Activated T-cell treated with anti-CD3 and anti-CD28 coated beads for 48 hours (primary cell): ENCODE measurements at places on chromosomes 16 and 17.

DNA sequence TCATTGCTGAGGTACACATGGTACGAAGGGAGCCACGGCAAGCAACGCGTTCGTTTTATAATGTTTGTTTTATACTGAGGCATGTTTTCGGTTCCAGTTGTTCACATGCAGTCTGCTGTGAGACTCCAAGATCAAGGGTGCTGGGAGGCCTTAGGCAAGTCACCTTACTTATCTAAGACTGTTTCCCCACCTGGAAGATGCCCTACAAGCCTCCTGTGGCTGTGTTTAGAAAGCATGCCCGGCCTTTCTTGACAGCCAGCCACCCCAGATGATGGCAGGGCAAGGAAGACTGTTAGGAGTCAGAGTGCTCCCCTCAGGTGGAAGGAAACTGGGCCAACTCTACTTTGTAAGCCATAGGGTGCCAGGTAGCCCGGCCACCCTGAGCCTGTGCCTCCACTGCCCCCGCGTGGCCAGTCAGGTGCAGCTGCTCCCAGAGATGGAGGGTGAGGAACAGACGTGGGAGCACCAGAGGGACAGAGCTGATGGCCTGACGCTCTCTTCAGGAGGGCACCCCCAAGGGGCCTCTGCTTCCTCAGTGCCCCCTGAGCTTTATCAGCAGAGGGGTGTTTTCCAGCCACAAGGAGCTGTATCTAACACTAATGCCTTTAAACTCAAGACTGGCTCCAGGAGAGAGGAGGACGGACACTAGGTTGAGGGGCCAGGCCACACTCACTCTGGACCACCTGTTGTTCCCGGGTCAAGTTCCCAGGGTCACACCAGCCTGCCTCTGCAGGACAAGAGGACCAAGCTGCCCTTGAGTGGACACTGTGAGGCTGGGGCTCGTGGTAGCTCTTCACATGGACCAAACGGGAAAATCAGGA is 5.4 kb downstream of the NAT9 start:
- DNase-seq, result peak; percentile 56

- no peak for DNase-seq
Measured at GRCh38 chr17:28554565-28554964, 2.1 kb upstream of the UNC119 start.

DNA sequence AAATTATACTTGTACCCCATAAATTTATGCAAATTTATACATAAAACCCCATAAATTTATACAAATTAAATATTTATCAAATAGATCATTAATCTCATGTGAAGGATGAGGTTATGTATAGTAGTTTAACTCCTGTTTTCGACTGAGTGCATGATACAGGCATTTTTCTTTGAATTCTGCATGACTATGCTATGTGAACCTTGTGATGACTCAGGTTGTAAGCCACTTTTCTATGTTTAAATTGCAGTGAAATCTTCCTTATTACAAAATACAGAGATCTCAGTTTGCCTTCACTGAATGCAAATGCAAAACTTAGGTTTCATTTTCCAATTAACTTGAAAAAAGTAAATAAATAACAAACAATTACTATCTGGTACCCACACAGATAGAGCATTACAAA is 843.7 kb downstream of the CDH11 start:
- DNase-seq, result no peak

GRCh38 chr16:68972013-68972412 is 128.7 kb downstream of the TANGO6 start:
- DNase-seq, result no peak

GRCh38 chr16:85518398-85519049 is 94.6 kb upstream of the GSE1 start:
- no peak for DNase-seq

- no peak for DNase-seq
Measured at GRCh38 chr16:52453644-52454043, 93.3 kb downstream of the TOX3 start.

DNA sequence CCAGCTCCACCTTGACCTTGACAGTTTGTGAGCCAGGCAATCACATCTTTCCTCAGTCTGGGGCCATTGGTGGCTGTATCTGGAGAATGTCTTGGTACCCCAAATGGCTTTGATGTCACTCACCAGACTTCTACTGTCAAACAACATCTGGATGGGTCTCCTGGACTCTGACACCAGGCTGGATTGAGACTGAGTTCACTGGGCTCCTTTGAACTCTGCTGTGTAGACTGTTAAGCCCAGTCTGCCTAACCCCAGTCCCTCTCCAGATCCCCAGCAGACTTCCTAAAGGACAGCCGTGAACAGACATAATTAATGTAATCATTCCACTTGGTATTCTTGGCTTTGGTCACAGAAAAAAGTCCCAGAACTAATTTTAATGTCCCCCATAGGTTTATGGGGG is 84.1 kb upstream of the KIFC3 start:
- no peak for DNase-seq

DNA sequence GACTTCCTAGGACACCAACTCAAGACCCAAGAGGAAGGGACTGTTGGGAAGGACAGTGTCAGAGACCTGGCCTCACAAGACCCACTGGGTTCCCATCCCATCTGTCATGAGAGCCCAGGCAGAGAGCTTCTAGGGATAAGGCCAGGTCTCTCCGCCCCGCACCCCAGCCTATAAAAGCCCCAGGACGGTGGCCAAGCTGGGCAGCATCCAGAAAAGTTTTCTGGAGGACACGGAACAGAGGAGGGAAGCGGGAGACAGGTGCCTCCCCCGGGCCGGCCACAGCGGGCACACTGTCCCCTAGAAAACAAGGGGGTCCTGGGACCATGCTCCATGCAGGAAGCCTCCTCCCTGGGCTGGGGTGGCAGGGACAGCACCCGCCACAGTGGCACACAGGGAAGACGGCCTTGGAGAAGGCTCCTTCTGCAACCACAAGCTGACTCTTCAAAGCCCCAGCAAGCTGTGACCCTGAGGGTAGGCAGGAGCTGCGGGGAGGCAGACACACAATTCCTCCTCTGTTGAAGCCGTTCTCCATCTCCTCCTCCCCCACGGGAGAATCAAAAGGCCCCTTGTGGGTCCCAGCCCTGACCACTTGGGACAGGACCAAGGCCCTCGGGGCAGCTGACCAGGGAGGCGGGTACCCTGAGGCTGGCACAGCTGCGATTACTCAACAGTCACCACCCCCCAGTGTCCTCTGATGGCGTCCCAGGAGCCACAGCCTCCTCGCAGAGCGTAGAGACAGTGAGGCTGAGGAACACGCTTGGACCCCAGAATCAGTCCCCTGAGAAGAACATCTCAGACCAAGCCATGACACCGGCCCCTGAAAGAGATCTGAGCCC is 26.1 kb downstream of the TRPV3 start:
- no peak for DNase-seq

DNA sequence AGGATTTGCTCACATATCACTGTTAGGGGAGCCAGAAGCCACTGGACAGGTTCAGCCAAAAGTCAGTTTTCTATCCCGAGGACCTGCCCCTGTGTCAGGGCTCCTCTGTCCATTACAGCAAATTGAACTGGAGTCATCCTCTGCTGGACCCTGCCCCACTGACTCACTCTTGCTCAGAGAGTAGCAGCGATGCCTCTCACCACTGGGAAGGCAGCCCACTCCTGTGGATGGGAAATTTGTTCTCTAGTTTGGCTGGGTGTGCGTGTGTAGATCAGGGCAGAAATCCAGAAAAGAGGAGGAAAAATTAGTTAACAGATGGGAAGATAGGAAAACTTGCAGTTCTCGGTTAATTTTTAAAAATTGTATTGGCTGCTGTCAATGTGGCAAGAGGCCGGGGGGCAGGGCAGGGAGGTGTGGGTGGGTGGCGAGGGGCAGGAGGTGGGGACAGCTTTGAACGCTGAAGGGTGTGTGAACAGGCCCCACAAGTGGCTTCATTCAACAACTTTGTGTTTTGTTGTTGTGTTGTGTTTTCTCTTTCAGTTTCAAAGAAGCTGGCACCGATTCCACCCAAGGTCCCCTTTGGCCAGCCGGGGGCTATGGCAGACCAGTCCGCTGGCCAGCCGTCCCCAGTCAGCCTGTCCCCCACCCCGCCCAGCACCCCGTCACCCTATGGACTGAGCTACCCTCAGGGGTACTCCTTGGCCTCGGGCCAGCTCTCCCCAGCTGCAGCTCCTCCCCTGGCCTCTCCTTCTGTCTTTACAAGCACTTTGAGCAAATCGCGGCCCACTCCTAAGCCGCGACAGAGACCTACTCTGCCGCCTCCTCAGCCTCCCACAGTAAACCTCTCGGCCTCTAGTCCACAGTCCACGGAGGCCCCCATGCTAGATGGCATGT is 33.6 kb downstream of the ELAC2 start:
- DNase-seq, result no peak

DNA sequence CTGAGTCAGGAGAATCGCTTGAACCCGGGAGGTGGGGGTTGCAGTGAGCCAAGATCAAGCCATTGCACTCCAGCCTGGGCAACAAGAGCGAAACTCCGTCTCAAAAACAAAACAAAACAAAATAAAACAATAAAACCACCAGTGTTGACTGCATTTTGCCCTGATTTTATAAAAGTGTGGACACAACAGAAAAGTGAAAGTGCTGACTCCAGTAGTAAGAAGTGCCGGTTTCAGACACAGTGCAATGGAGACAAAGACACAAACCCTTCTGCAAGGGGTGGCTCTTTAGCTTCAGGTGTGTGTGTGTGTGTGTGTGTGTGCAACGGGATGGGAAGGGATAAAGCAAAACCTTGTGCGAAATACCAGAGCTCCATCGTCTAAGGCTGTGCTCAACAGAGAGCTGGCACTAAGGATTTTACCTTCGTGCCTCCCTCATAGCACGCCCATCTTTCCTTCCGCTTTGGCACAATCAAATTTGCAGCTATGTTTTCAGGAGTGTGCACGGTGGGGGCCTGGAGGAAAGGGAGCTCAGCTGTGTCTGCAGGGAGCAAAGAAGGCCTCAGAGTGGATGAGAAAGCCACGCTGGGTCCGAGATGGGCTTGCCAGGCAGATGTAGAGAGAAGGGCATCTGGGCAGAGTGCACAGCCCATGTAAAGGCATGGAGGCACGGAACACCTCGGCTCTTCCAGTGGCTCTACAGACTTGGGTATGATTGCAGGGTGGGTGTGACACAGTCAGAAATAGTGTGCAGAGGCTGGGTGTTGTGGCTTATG is 15.5 kb downstream of the MXRA7 start:
- DNase-seq, result no peak

DNA sequence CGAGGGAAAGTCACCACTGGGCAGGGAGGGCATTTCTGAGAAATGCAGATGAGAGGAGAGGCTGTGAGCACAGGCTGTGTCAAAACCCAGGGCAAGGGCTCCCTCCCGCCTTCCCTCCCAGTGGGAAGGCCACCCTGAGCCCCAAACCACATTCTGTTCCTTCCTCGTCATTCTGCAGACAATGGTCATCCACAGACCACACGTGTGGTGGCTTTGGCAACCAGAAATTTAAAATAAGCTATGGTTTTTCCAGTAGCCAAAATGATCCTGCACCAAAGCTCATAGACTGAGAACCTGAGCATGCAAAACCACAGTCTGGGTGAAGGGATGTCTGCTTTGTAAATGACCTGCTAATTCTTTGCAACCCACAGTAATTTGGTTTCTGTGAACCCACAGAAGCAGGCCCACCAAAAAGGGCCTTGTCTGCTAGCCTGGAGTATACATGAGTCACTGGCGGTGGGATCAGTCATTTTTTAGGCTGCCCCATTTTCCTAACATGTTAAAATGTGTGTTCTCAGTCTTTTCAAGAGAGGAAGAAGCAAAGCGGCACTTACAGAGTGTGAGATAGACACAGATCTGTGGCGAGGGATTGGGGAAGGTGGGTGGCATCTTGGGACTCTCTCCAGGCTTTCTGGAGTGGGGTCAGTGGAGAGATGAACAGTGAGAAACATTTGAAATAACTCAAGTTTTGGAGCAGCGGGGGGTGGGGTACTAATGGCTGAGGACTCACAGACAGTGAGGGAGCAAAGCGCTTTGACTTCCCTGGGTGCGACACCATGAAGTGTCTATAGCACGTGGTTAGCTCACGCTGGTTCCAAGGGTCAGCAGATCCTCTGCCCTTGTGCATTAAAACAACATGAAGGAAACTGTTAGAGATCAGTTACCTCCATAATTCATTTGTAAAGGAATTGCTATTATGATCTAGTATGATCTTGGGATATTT is 20.5 kb downstream of the GRB7 start:
- DNase-seq, result peak; percentile 63

DNA sequence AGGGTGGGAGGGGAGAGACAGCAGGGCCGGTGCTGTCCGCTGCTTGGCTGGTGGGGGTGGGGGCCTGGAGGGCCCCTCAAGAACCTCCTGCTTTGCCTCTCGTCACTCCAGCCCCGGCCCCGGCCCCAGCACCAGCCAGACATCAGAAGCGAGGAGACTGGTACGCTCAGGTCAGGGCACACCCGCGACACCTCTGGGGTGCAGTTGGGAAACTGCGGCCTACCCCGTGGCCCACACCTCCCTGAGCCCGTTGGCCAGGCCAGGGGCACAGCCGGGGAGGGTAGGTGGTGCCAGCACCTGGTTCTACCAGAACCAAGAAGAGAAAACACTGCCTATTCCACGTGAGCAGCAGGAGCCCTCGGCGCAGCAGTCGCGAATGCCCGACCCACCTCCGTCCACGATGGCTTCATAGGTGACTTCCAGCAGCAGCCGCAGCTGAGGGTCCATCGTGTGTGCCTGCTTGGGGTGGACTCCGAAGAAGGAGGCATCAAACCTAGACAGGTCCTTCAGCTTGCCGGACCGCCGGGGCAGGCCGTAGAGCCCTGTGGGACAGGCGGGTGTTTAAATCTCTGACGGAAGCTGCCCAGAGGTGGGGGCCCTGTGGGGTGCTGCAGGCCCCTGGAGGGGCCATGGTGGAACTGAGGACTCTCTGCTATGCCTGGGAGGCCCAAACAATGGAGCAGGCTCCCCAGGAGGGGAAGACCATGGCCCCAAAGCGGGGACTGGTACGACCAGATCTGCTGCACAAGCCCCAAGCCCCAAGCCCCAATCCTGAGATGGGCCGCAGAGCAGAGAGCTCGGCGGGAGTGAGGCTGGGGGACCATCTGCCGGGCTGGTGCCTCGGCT is 2.9 kb downstream of the FASN start:
- DNase-seq, result no peak

DNA sequence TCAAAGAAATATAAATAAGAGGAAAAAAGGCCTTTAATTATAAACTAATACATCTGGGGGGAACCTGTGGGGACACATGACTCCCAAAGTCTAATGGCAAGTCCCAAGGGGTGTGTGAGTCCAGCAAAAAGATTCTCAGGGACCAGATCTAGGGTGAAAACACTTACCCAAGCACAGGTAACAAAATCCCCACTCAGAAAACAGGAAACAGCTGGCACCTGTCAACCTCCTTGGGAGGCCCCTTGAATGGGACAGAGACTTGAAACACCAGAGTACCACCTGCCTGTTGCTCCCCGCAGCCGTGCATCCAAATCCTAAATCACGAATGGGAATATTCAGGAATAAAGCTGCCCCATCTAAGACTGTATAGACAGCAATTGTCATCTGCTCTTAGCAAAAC is 461.2 kb upstream of the CDH5 start:
- no peak for DNase-seq

DNA sequence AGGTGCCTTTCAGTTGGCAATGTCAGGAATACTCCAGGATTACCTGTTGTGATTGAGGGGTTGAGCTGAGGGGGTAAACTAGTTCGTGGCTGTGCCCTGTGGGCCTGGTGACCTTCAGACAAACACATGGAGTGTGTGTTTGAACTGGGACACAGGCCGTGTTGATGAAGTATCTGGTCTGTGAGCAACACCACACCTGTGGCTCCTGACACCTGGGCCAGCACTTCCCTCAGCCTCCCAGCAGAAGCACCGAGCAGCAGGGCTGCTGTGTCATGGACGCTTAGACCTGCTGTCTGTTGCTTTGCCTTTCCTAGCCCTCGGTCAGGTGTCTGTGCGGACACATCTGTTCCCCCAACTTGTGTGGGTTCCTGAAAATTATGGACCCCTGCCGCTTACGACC is 82.9 kb downstream of the KSR1 start:
- DNase-seq, result no peak
